ENCODE measurements at places on chromosomes 5 and 9.

DNA sequence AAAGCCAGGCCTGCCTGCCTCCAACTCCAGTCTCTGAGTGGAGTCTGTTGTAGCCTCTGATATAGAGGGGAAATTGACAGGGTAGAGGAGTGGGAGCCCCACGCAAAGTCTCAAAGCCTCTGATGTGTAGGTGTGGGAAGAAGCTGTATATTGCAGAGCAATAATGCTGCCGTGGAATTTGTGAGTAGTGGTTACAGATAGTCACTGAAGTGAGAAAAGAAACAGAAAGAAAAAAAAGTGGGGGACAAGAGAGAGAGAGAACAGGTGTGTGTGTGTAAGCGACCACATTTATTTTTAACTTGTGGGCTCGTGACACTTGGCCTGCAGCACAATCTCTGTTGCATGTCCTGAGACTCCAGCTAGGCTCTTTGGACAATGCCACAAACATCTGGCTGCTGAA lies 227.8 kb downstream of the NSG2 start:
- no peak for DNase-seq

- DNase-seq, result no peak
Measured at GRCh38 chr5:173969167-173970049, 19.6 kb upstream of the C5orf47 start.

- DNase-seq, result peak; percentile 66
Measured at GRCh38 chr5:42951293-42951840, 88.8 kb downstream of the ANXA2R start.

DNA sequence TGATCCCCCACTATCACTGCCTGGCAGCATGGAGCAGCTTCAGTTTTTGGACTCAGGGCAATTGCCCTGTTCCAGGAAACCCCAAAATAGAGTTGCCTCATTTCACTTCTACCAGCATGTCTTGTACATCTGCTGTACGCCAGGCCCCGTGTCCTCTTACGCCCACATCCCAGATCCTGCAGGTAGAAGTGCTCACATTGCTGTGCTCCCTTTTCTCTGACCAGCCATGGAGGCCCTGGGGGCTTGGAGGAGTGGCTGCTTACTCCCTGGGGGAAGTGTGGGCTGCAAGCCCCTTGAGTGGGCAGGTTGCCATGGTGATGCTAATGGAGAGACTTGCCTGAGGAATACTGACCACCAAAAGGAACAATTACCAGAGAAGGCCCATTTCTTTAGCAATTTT lies 55.6 kb upstream of the KCNIP1 start:
- no peak for DNase-seq

DNA sequence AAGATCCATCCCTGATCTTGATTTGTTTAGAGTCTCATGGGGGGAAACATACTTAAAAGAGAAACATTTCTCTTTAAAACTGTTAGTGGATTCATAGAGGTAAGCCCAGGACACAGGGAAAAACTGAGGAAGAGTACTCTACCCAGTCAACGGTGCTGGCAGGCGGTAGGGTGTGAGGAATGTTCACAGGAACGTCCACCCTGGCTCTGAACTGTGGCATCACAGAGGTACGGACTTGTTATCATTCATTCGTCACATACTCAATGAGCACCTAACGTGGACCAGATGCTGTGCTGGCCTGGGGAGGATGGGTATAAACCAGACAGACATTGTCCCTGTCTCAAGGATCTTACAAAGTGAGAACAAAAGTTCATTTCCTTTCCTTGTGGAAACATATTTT lies 18.8 kb upstream of the PPARGC1B start:
- no peak for DNase-seq

- DNase-seq, result no peak
Measured at GRCh38 chr5:60826653-60827052, 17.4 kb downstream of the ELOVL7 start.

DNA sequence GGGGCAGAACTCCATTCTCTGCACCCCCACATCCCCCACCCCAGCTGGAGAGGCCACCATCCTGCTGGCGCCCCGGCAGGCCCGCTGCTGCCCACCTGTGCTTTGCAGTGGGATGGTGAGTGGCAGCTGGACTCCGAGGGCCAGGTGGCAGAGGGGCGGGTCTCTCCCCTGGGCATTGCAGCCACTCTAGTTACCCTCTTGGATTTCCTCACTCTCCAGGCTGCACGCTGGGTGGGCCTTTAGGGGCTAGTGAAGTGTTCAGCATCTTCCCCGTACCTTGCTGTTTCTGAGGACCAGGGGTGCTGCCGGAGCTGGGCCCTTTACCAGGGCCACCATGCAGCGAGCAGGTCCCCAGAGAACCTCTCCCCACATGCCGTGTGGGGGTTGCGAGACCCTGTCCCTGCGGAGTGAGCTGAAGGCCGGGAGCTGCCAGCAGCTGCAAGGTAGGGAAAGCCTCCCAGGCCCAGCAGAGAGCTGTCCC lies 88.4 kb upstream of the SH3PXD2B start:
- no peak for DNase-seq

GRCh38 chr9:71921190-71921814 lies 9.9 kb downstream of the C9orf85 start:
- DNase-seq, result no peak

DNA sequence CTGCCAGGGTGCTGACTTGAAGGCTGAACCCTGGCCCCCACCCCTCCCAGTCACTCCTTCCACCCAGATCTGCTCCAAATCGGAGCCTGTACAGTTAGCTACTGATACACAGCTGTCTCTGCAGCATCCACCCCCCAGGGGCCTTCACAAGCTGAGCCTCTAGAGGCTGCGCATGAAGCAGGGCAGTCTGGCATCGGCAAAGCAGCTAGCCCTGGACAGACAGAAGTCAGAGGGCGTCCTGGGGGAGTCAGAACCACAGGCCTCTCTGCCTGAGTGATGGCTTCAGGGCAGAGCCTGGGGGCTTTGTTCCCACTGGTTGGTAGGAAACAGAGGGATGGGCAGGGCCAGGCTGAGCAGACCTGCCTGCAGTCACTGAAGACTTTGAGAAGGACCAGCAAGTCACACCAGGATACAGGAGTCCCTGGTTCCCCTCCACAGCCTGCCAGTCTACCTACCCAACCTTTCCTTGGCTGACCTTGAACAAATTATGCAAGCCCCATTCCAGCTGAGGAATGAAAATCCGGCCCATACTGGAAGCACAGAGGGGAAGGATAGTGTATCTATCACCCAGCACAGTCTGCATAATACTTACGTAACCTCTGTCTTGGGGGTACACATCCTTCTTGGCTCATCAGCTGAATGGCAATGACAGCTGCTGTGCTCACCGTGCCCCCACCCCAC lies 8.8 kb downstream of the VDAC1 start:
- no peak for DNase-seq

DNA sequence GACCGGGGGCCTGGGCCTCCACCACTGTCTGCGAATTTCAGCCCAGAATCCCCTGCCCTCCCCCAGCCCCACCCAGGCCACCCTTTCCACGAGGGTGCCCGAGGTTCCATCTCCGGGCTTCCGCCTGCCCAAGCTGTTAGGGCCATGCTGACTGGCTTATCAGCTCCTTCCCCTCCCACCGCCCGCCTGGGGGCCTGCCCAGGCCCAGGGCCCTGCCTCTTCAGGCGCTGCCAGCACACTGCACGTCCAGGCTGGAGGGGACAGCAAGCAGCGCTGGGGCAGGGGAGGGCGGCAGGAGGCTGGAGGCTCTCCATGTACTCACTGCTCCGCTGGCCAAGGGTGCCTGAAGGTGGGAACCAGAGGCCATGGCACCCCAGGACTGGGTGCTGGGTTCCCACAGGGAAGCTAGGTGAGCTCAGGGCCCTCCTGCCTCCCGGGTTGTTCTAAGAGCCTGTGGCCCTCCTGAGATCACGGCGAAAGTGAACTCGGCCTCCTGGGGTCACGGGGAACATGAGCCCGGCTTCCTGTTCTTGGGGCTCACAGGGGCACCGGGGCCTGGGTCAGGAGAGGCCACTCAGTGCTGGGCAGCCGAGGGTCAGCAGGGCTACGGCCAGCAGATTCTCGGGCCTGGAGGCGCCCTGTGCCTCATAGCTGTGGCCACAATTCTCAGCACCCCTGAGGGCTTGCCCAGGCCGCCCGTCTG lies 57.7 kb upstream of the EGFL7 start:
- no peak for DNase-seq

DNA sequence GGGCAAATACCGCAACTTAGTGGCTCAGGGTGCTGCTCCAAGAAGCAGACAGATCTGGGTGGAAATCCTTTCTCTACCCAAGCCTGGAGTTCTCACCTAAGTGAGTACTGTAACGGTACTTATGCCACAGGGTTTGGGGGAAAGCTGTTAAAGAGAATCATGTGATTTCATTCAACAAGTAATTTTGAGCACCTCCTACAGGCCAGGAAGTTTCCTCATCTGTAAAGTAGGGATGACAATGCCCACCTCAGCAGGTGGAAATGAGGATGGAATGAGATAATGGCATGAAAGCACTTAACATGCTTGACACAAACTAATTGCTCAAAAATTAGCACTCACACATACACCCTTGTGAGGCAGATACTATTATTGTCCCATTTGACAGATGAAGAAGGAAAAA lies 114.1 kb downstream of the JAKMIP2 start:
- DNase-seq, result no peak

DNA sequence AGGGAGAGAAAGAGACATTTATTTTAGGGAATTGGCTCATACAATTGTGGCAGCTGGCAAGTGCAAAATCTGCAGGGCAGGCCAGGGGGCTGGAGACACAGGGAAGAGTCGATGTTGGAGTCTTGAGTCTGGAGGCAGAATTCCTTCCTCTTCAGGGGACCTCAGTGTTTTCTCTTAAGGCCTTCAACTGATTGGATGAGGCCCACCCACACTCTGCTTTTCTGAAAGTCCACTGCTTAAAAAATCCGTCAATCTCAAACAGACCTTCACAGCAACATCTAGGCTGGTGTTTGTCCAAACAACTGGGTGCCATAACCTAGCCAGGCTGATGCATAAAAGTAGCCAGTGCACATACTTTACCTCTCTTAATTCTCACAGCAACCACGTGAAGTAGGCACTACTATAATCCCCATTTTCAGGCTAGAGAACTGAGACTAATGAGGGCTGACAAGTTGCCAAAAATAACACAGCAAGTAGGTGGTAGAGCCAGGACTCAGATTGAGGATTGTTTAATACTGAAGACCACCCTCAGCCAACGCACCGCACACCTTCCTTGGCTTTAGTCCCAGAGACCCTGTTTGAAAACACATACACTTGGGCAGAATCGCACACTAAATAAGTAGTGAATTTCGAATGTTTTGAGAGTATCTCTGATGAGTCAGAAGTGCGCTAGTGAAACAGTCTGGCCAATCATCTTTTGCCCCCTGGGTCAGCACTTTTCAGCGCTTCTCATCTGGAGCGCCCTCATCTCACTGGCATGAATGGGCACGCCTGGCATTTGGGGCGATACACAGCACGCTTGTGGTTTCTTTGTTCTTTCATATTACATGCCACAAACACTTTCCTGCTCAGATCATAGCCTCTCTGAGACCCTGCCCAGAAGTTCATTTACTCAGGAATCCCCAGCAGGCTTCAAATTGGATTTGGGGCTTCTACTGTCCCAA lies 591.4 kb downstream of the CCDC171 start:
- no peak for DNase-seq

DNA sequence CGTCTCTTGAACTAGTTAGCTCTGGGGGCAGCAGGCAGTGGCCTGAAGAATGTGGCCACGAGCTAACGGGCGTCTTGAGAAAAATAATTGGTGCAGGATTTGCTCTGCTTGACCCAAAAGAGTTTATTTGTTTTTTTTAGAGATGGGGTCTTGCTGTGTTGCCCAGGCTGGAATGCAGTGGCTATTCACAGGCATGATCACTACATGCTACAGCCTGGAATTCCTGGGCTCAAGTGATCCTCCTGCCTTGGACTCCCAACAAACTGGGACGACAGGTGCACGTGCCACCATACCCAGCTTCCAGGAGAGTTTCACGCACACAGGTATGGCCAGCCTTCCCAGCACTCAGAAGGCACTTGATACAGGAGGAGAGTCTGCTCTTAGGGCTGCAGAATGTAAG lies 203.8 kb downstream of the MLLT3 start:
- no peak for DNase-seq

GRCh38 chr9:88949961-88950340 lies 41.3 kb upstream of the S1PR3 start:
- DNase-seq, result no peak

DNA sequence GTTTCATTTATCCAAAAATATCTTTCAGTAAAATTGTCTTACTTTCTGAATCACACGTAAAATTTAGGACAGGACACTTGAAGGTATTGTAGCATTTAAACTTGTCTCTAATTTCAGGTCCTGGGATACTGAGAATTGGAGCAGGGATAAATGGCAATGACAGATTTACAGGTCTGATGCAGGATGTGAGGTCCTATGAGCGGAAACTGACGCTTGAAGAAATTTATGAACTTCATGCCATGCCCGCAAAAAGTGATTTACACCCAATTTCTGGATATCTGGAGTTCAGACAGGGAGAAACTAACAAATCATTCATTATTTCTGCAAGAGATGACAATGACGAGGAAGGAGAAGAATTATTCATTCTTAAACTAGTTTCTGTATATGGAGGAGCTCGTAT lies 99.2 kb downstream of the ADGRV1 start:
- DNase-seq, result no peak

DNA sequence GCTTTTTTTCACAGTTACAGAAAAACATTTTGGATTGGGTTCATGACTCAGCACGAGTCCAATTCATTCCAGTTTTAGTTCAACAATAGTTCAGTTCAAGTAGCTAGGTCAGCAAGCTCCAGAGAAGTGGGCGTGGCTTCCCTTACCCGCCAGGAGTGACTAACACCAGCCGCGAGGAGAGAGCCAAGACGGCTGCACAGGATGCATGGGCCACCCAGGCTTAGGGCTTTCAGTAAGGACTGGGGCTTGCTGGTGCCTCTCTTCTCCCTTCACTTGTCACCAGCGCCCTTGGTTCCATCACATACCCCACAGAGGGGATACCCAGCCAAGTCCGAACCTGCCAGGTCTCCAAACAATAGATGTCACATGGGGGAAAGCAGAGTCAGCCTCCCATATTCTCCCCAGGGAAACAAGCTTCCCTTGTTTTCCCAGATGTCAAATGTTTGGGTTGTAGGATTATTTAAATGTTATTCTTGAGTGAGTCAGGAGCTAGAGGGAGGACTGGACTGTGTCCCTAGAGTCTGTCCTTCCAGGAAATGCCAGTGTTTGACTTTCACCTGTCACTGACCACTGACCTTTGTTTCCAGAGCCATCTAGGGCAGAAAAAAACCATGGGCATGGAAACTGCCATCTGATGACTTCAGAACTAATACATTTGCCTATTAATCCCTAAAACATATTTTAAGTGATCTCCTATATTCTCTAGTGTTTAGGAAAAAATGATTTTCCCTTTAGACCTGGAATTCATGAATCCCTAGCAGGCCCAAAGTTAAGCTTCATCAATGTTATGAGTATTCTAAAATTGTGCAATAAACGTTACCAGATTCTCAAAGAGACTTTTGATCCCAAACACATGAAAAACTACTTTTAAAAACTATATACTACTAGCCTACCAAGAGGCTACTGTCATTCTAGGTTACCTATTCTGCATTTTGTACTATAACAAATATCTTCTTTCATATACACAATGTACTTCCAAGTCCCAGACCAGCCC lies 51.9 kb downstream of the NIPAL4 start:
- DNase-seq, result peak; percentile 57

DNA sequence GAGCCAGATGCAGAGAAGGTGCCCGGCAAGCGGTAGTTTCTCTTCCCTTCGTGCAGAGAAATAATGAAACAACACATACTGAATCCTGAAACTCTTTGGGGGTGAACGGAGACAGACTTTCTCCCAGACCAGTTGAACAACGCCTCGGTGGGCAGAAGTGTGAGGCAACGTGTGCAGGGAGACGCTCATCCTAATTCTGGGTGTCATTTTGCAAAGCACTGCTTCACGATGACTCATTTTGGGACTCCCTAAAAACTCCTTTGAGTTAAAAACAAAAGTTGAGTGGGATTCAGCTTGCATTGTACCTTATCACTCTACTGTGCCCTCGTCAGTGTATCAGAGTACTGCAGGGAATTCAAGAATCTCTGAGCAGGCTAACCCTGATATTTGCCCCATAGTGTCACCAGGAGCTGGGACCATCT lies 3.5 kb upstream of the NEK6 start:
- peak; percentile 60 for DNase-seq
